GM12878 (cell line): ENCODE measurements at places on chromosomes 12 and 14. TPM values are rescaled to one million over a fixed set of nuclear protein-coding genes. Genes with fewer than 3 reads are reported as not detected.

The ANO4 gene
- total RNA-seq = not detected in 2 replicates

DNA sequence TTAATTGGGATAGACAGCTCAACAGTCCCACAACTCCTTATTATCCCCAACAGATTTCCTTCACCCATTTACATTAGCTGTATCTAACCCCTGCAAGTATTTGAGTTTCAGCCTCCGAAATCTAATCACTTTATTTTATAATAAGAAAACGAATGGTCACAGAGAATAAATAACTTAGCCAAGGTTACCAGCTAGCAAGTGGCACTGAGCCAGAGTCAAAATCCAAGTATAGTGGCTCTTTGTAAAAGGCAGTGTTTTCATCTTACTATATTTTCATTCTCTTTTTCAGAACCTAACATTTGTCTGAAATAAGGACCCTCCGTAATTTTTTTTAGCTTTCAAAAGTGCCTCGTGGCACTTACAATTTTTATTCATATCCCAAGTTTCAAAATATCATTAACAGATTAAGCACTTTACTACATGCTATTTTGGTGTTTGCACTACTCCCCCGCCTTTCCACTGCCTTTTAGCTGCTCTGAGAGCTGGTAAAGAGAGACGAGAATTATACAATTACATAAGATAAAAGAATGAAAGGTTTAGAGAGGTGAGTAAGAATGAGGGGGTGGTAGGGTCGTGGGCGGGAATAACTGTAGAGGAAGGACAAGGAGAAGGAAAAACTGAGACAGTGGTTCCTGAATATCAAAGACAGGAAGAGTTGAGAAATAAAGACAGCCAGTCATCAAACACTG lies 3.7 kb upstream of the USP15 start:
- no peak for DNase-seq

GRCh38 chr12:26132866-26133265 lies 8.0 kb upstream of the BHLHE41 start:
- no peak for DNase-seq

The SERPINA12 gene
- total RNA-seq = not detected in 2 replicates

The TAS2R8 gene
- not detected in 2 replicates for total RNA-seq

The PPP1R1A gene
- total RNA-seq = not detected in 2 replicates

- no peak for DNase-seq
These were observed 21.0 kb upstream of the ABCC9 start for GRCh38 chr12:21962236-21962635.

The CLSTN3 gene
- 17.1 and 24.7 TPM in 2 replicates for total RNA-seq

DNA sequence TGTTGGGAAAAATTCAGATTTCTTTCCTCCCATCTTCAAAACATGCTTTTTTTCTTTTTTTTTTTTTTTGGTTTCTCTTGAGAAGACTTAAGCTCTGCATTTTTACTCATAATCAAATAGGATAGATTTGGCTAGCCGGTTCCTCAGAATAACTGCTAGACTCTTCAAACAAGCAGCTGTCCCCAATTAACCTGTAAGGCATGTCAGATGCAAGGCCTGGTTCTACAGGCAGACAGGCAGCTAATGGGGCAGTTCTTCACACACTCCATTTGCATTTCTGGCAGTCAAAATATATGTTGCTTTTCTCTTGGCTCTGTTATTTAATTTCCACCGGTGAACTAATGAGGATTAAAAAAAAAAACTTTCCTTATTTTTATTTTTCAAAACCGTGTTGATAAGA lies 228.0 kb upstream of the ATP2B1 start:
- DNase-seq = no peak

DNA sequence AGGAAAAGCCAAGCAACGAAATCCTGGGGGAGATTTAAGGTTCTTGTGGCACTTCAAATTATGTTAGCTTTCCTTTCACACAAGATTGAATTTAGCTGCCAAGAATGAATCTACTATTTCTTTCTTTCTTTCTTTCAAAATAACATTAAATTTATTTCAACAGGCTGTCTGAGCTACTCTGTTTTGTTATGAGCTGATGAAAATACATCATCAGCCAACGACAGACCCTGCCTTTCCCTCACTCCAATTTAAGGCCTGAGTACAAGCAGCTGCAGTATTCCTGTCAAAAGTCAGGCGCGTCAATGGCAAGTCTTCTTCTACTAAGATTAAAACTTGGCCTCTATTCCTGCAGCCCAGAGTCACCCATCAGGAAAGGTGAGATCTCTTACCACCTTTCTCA lies 347.7 kb upstream of the FLRT2 start:
- no peak for DNase-seq

DNA sequence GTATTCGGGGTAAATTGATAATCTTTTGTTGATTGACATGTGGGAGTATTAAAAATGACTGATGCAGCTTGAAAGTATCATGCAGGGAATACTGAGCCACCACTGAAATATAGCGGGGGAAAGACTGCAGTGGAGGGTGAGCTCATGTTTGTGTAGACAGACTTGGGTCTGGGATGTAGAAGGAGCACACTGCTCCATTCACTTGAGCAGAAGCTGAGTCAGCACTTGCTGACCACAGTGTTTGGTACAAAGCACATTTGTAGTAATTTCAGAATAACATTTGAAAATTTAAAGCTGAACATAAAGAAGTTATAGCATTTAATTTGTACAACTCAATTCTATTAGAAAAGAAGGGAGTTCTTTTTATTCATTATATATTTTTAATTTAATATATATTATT lies 304.3 kb upstream of the PRICKLE1 start:
- DNase-seq = no peak
